ENCODE measurements at places on chromosomes 1 and 21. TPM values are rescaled to one million over a fixed set of nuclear protein-coding genes. Genes with fewer than 3 reads are reported as not detected.

S100A1 gene
- total RNA-seq = not detected

DCDC2B gene
- total RNA-seq = not detected

PLA2G2C gene
- not detected for total RNA-seq

TEX38 gene
- under 0.01 TPM for total RNA-seq

AIRE gene
- not detected for total RNA-seq

XCL1 gene
- total RNA-seq = not detected

OR6N1 gene
- total RNA-seq = not detected

NR5A2 gene
- total RNA-seq = 3.4 TPM

RIPPLY3 gene
- total RNA-seq = not detected
